ENCODE measurements at places on chromosomes 11 and 22.

GRCh38 chr11:45933131-45933831, 10.8 kb downstream of the LARGE2 start:
- DNase-seq = no peak

- no peak for DNase-seq
These were observed 240.0 kb downstream of the MIAT start for GRCh38 chr22:26897384-26897783.

DNA sequence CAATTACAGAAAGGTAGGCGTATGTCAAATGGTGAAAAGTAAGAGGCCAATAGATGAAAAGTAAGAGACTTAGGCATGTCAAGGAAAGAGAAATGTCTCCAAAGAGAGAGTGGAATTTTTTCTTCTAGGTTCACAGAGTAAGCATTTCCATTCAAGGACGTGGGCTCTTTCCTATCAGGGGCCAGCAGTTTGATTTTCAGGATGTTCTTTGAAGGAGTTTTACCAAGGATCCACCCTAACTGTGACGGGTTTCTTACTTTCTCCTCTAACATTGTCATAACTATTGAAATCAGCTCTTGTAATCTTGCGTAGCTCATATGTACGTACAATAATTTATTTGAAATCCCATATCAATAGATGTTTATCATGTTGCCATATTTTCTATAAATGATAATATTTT, 2112.2 kb upstream of the RAG2 start:
- DNase-seq = no peak

DNA sequence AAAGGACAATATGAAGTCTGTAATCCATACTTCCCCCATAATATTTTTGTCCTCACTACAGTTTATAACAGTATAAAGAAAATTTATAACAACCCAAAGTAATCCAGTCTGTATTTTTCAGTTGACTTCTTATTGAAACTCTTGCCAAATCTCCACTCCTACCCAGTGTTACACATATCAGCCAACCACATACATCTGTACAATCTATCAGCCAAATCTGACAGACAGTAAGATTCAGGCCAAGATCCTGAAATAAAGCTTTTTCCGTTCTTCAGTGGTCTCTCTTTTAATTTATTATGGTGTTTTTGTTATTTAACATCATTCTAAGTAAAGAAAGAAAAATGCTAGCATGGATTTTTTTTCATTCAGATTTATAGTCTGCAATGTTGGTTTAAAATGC, 2370.9 kb upstream of the RAG2 start:
- DNase-seq = no peak

DNA sequence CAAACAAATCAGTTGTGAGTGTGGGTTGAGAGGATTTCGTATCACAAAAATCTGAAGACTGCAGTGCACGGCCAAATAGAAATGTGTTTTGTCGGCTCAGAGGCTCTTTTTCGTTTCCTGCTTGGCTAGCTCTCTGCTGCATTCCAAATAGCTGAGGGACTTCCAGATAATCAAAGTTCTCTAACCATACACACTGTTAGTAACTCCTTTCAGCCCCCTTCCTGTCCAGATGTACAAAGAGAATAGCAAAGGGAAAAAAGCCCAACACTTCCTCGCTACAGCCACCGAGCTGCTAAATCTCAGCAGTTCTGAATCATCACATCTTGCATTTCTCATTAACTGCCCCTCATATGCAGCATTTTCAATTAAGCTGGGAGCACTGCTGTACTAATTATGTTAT, 203.1 kb downstream of the TENM4 start:
- no peak for DNase-seq

GRCh38 chr11:69609351-69609750, 31.6 kb upstream of the CCND1 start:
- no peak for DNase-seq

GRCh38 chr11:102611291-102611690, 13.8 kb downstream of the MMP20 start:
- DNase-seq = no peak

GRCh38 chr22:40183029-40183581, 5.4 kb downstream of the TNRC6B start:
- DNase-seq = no peak

GRCh38 chr11:80846979-80847378, 1406.1 kb upstream of the TENM4 start:
- DNase-seq = no peak

- peak; percentile 86 for DNase-seq
These were observed 1.4 kb upstream of the MAPK11 start for GRCh38 chr22:50271519-50271970.

DNA sequence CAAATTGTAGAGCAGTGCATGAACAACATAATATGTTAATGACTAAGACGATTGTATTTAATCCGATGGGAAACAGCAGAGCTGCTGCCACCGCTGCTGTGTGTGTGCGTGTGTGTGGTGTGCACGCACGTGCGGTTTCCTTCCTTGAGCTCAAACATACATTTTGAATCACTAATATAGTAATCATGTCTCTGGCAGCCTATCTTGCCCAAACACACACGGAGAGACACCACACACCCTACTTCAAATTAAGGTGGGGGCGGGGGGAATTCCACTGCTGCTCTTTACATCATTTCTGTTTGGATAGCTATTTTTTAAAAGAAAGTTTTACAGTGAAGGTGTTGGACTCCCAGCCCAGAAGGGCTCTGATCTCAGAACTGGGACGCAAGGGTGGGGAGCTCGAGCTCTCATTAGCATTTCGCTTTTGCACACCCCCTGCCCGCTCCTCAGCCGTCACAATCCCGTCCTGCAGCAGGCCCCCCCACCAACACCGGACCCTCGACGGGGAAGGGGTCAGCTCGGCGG, 651 bp upstream of the FAM83F start:
- no peak for DNase-seq

- no peak for DNase-seq
These were observed 8.1 kb upstream of the UCP2 start for GRCh38 chr11:73990730-73991129.

DNA sequence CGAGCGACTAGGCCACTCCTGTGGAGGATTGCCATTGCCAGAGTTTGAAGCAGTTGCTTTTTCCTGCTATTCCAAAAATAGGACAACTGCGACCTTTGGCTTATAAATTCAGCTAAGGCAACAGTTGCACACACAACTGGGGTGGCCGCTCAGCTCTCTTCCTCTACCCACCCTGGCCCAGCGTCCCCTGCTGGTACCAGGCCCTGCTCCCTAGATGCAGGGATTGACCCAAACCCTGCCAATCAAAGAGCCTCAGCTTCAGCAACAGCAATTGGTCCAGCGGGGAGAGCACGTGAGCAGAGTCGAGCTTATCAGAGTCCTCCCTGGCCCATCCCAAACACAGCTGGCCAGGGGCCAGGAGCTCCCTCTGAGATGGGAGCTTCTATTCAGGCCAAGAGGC, 22.0 kb upstream of the CABP2 start:
- peak; percentile 77 for DNase-seq

GRCh38 chr11:96179905-96180304, 163.1 kb downstream of the MAML2 start:
- no peak for DNase-seq

DNA sequence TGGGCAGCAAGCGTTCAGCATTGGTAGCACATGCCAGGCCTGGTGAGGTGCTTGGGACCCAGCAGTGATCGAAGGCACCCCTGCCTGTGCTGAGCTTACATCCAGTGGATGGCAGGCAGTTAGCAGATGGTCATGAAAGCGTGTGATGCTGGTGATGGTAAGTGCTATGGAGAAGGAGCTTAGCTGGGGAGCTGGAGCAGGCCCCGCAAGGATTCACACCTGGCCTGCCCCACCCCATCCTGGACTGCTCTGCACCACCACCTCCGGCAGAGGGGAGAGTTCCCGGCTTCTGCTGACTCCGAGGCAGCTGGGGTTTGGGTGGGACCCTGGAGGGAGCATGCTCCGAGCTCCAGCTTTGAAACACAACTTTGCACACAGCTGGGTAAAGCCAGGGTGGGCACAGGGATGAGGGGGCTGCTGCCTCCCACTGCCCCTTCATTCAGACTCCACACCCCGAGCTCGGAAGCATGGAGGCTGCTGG, 16.2 kb downstream of the MPPED1 start:
- DNase-seq = no peak

DNA sequence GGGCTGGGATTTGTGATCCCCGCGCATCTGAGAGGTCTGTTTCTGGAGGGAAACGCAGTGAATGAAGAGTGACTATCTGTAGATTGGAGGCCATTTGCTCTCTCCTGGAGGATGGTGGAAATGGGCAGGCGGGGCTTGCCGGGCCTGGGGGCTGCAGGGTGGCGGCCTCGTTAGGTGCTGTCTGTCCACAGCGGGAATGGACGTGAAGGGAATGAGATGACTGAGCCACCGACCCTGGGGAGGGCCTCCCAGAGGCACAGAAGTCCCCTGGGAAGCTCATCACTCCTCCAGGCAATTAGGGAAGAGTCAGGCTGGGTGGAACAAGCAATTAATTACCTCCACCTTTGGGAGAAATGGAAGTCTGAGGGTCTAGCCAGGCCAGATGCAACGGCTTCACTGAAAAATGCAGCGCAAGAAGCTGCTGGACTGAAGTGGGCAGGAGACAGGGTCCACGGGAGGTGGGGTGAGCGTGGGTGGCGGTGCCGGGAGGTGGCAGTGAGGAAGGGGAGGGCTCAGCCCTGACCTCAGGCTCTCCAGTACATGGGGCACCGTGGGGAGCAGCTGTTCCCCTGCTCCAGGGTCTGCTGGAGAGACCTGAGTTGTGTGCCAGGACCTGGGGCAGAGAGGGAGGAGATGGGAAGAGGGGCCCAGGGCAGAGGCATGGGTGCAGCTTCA, 524.5 kb downstream of the BRD1 start:
- no peak for DNase-seq

GRCh38 chr11:102573851-102574250, 43.3 kb upstream of the MMP7 start:
- no peak for DNase-seq

DNA sequence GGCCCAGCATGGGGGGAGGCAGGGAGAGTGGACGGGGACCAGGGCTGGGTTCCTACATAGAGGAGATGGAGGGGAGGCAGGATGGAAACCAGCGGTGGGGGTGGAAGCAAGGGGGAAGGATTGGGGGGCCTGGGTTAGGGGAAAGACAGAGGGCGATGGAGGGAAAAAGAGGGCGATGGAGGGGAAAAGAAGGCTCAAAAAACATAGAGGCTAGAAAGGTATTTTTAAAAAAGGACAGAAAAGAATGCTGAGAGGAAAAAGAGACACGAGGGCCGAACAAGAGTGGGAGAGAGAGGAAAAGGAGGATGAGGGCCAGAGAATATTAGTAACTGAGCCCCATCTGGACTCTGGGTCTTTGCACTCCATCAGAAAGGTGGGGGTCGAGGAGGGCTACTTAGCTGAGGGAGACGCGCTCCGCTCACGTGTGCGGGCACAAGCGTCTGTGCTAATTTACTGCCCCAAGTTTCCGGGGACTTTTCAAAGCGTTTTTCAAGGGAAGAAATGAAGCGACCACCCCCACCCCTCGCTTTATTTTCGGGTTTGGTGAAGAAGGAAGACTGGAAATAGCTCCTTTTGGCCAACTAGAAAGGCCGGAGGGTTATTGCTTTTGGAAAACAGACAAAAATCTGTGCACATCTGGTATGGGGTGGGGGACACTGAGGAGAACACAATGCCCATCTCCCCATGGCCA, 14.5 kb downstream of the PAX6 start:
- no peak for DNase-seq

- peak; percentile 31 for DNase-seq
These were observed 176.0 kb downstream of the CHST1 start for GRCh38 chr11:45489281-45489905.

GRCh38 chr11:36622431-36623136, 24.5 kb upstream of the RAG2 start:
- DNase-seq = no peak

DNA sequence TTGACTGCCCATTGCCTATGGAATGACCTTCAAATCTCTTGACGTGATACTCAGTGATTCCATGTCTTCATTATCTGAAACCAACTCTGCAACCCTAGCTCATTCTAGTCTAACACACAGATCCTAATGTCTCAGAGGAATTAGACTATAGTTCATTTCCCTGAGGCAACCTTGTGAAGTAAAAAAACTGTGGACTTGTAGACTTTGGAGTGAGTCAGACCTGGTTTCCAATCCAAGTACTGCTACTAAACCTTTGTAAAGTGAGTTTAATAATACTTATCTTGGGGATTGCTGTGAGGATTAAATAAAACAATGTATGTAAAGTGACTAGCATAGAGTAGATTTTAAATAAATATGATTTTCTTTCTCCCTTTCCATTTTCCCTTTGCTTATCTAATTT, 226.1 kb downstream of the BLID start:
- DNase-seq = no peak

DNA sequence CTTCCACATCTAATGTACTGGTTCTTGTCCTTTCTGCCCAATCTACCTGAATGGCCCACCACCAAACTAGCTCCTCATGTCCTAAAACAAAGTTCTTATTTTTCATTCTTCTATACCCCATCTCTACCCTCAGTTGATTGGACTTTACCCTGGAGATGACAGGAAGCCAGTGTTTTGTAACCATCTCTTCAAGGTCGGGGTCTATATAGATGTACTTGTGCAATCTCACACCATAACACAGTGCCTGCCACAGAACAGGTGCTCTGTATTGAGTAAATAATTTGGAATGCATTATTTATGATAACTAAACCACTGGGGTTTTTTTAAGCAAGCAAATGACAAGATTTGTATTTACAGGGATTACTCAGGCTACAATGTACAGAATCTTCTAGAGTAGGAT, 76.7 kb upstream of the FAM181B start:
- DNase-seq = no peak

- no peak for DNase-seq
These were observed 22.1 kb downstream of the SCUBE2 start for GRCh38 chr11:9069256-9069655.

GRCh38 chr22:36329254-36330078, 58.3 kb downstream of the MYH9 start:
- DNase-seq = peak; percentile 78

- DNase-seq = no peak
These were observed 52.1 kb upstream of the ANO1 start for GRCh38 chr11:70026012-70026411.

- DNase-seq = peak; percentile 83
These were observed 904.5 kb upstream of the API5 start for GRCh38 chr11:42407341-42407740.

Data from iPS-NIHi11 (cell line).